ENCODE measurements at places on chromosomes 4 and X.

DNA sequence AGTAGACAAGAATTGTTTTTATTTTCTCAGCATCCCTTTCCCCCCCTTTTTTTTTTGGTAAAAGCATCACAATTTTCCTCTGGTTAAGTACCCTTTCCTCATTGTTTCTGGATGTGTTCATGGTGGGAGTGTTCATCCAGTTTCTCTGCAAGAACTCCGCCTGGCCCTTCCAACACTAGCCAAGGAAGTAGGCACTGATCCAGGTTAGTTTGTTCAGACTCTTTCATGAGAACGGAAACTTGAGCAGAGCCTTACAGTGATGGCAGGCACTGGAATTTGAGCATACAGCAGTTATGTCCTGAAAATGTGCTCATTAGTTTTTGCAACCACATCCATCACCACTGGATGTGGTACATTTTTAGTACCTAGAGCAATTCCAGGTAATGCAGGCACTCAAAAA, 336.1 kb upstream of the BOD1L1 start:
- DNase-seq: no peak

DNA sequence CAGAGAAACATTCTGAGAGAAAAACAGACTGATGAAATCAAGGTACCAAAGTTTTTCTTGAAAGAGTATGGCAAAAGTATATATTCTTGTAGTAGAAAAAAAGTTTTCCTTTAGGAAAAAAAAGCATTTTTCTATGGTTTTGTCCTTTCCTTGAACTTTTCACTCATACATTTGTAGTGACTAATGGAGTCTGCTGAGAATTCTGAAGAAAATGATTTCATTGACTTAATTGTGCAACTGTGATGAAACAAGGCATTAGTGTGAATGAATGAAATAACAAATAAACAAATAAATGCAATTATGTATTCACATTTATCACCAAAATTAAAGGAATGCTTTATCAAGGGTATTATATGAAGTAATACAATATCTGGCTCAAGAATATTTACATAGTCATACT, 5.7 kb downstream of the CSN1S1 start:
- no peak for DNase-seq

DNA sequence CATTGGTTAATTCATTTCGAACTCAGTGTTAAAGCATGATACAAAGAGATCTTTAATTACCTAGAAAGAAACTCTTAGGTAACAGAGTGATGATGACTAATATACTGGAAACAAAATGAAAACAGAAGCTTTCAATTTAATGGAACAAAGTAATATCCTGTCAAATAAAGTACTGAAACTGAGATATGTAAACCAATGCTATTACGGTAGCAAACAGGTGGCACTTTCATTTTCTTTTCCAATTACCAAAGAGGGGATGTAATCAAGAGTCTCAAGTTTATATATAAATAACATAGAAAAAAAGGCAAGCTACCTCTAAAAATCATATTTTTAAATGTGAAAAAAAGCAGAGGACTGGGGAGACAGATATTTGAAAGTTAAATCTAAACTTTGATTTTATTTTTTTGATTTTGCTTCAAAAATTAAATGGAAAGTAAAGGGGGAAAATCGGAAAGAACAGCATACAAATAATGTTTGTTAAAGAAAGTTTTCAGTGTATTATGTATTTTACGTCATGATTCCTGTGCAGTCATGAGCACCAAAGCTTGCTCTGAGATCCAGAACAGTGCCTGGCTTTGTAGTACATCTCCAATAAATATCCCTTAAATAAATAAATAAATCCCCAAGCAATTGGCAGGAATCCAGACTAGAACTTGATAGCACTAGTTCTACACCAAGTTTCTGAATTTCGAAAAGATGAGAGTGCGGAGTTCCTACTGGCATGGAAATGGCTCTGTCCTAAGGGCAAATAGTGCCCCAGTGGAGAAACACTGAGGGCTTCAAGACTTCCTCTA, 25.0 kb upstream of the RAPGEF2 start:
- no peak for DNase-seq

GRCh38 chr4:16267639-16268038, 41.4 kb upstream of the TAPT1 start:
- no peak for DNase-seq

DNA sequence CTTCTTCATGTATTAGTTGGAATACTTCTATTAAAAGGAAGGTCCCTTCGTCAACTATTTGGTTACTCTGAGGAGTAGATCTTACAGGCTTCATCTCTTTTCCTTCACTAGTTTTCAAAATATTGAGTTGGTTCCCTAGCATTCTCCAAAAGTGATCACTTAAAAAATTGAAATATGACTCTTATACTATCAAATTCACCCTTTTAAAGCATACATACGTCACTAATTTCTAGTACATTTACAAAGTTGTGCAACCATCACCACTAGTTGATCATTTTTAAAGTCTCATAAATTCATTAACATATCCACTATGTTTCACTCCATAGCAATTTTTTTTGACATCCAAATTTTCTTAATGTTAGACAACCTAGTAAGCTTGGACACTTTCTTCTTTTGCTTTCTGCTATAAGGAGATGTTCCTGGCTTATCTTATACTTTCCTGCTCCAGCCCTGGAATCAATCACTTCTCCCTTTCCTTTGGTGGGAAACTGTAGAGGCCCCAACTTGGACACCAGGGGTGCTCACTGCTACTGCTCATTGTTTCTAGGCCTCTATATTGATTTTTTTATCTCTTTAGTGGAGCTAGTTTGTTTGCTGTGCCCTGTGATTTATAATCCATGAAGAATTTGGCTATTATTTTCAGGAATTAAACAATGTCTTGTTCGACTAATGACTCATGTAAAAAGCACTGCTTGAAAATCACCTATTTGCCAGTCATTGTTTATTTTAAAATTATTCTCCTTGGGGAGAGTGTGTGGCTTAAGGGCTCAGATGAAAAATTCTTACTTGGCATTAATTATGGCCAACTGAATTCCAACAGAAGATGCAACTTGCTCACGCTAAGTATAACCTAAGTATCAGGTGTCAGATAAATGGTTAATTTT, 4.0 kb upstream of the ZFX start:
- DNase-seq: no peak

- no peak for DNase-seq
These were observed 298.5 kb downstream of the KCTD8 start for GRCh38 chr4:44150091-44150576.

Data from stimulated activated CD4-positive, alpha-beta T cell treated with anti-CD3 and anti-CD28 coated beads, Interleukin-2, amount 100 ng/mL, for 48 hours (primary cell).